ENCODE measurements at places on chromosomes 3 and 15.

GRCh38 chr3:126329927-126330725 is 27.1 kb downstream of the KLF15 start:
- DNase-seq, result no peak

- DNase-seq, result no peak
These were observed 238.9 kb downstream of the UACA start for GRCh38 chr15:70524470-70524869.

- DNase-seq, result no peak
These were observed 33.2 kb downstream of the TM4SF4 start for GRCh38 chr3:149507491-149508324.

DNA sequence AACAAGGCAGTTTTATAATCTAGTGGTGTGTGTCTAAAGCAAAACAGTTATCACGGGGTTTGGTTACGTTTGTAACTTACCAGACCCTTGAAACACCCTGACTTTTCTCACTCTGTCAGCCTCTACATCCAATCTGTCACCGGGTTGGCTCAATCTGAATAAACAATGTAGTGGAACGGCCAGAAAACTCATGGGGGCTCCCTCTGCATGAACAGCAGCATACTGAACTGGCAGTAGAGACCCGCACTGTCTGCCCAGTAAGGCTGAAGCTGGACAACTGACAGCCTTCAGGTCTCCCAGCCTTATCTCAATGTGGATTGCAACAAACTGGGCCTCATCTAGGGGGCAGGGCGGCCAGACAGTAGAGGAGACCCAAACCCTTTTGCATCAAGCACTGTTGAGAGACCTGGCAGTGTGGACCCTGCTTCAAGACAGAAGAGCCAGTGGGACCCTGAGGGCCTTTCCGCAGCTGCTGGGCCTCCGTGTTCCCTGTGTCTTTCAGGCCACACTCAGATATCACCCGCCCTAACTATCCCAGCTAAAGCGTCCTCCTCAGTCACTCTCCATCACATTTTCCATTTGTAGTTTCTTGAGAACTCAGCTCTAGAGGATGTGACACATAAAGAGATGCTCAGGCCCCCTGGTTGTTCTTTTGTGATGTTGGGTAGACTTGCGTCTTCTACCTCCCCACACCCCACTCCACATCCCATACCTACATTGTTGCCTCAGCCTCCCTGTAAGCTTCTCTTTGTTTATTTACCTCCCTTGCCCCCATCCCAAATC is 181.2 kb upstream of the NR2E3 start:
- DNase-seq, result no peak

GRCh38 chr3:27907929-27908328 is 185.8 kb upstream of the EOMES start:
- no peak for DNase-seq

DNA sequence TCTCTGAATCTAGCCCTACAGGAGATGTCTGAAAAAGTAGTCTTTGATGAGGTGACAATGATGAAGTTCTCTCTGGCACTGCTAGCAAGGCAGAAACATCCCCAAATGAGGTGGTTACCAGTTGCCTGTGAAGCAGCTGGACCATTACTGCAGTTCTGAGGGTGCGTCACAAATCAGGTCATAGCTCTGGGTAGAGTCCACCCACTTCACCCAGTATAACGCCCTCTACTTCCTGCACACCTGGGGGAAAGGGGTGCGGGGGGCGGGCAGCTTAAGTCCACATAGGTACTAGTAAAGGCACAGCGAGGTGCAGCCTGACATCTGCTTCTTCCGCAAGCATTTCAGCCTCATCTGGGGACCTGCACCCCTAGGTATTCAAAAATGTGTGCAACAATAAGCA is 13.4 kb upstream of the SATB1 start:
- no peak for DNase-seq

- no peak for DNase-seq
These were observed 9.1 kb upstream of the DAG1 start for GRCh38 chr3:49460956-49461355.

DNA sequence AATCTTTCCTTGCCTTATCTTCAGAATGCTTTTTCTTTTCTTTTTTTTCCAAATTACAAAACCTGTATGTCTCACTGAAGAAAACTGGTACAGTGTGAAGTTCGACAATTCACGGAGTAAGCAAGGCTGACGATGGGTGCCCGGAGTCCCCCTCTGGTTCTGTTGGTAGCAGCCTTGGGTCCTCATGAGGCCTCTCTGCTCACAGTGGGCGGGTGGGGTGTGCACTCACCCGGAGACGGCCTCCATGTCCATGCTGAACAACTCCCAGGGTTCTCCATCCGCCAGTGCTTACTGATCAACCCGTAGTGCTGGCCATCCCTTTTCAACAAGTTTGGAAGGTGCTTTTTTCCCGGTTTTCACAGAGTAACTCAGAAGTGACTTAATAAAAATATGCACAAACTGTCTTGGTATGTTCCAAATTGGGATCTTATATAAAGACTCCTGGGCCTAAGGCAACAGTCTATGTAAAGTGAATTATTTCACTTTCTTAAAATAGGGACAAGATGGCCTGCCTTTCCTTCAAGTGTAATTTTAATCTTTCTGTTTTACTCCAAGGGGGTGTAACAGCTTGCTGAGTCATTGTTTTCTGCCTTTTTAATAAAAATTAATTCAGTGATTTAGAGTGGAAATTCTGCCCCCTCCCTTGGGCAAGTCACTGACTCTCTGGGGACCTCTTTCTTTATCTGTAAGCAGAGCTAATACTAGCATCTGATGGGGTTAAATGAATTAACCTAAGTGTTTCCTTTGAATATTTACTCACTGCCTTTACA is 23.7 kb downstream of the LRRK1 start:
- no peak for DNase-seq

- DNase-seq, result no peak
These were observed 19.9 kb downstream of the FYCO1 start for GRCh38 chr3:45975686-45976085.

- no peak for DNase-seq
These were observed 111.1 kb upstream of the CBLB start for GRCh38 chr3:105979961-105980360.

DNA sequence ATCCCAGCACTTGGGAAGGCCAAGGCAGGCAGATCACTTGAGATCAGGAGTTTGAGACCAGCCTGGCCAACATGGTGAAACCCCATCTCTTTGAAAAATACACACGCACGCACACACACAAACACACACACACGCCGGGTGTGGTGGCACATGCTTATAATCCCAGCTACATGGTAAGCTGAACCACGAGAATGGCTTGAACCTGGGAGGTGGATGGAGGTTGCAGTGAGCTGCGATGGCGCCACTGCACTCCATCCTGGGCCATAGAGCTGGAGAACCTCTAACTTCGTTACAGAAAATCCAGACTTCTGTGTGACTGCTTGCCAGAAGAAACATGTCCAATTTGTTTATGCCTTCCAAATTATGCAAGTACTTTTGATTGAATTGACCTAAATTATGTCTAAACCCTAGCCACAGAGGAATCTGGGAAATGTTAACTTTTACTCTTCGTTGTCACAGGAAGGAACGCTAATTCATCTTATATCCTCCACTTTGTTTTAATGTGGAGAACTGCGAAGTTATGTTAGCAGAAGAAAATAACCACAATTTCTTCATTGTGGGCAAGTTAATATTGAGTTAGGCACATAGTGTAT is 21.7 kb downstream of the TRIM59 start:
- DNase-seq, result no peak

- no peak for DNase-seq
These were observed 23.1 kb downstream of the CDCP1 start for GRCh38 chr3:45123030-45123429.

GRCh38 chr3:19559724-19560442 is 374.1 kb downstream of the EFHB start:
- DNase-seq, result no peak

GRCh38 chr3:68667346-68667745 is 265.0 kb downstream of the TAFA4 start:
- DNase-seq, result no peak

DNA sequence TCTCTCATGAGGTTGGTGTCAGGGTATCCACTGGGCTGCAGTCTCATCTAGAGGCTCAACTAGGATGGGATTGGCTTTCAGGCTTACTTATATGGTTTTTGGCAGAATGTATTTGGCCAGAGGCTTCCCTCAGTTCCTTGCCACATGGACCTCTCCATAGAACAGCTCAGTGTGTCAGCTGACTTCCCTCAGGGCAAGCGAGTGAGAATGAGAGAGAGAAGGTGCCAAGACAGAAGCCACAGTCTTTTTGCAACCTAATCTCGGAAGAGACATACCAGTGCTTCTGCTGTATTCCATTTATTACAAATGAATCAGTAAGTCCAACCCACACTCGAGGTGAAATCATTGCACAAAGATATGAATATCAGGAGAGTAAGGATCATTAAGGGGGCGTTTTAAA is 129.2 kb downstream of the CCNL1 start:
- DNase-seq, result no peak

- DNase-seq, result no peak
These were observed 26.5 kb downstream of the PLOD2 start for GRCh38 chr3:146134348-146135117.

GRCh38 chr3:122546151-122546550 is 17.9 kb downstream of the PARP9 start:
- no peak for DNase-seq

DNA sequence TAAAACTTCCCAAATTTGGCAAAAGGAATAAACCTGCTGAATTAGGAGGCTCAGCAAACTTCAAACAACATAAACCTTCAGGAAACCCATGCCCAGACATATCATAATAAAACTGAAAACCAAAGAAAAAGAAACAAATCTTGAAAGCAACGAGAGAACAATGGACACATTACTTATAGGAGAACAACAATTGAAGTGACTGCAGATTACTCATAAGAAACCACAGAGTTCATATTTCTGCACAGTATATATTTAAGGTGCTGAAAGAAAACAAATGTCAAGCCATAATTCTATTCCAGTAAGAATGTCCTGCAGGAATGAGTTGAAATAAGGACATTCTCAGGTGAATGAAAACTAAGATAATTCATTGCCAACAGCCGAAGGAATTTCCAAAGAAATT is 80.8 kb upstream of the PROK2 start:
- no peak for DNase-seq

- no peak for DNase-seq
These were observed 129.4 kb downstream of the DNAJB8 start for GRCh38 chr3:128337305-128337704.

DNA sequence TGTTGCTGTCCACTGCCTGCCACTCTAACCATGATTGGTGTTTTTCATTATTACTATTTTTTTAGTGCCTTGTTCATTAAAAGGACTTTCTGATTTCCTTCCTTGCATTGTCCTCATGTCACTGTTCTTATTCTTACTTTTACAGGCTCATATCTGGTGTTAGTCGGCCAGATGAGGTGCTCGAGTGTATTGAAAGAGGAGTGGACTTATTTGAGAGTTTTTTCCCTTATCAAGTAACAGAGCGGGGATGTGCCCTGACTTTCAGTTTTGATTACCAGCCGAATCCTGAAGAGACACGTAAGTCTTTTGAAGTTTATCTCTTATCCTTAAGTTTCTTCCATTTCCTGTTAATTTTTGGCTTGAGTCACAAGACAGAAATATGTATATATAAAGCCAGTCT is 23.2 kb downstream of the QTRT2 start:
- DNase-seq, result no peak

Data from HEK293T (cell line).